ENCODE measurements at places on chromosomes 12 and 14.
A peak's percentile ranks its signal among the peaks of the same experiment; 100 is the strongest.

GRCh38 chr12:104232609-104233280, 17.2 kb downstream of the TXNRD1 start:
- no peak for DNase-seq

- no peak for DNase-seq
These were observed 72.9 kb upstream of the LTA4H start for GRCh38 chr12:96108321-96108720.

DNA sequence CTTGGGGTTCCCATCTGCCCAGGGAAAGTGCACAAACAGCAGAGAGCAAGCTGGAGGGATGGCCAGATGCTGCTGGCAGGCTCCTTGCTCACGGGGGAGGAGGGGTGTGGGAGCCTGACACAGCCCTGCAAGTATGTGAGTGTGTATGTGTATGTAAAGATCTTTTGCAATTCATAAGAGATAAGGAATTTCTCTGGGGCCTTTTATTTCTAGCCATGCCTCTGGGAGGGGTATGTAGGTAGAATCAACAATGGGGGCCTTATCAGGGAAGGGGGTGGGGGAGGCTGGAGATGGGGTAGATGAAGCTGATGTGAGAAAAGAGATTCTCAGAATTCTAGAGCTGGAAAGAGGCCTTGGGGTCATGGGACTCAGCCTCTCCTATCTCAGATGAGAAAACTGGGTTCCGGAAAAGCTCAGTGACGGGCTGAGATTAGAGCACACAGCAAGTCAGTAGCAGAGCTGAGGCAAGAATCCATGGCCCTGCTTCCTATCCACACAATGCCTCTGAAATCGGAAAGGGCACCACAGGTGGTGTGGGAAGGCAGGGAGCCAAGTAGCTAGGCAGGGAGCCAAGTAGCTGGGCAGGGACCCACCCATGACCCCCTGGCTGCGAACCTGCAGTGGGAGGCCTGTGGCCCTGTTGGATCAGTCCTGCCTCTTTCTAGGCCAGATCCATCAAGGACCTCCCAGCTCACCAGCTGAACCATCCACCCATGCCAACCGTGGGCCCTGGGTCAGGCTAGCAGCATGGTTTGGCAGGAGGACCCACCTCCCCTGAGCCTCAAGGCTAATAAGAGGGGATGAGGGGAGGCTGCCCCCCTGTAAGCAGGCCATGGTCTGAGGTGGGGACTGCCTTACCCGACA, 54.7 kb downstream of the PLEKHG3 start:
- no peak for DNase-seq

- no peak for DNase-seq
These were observed 234.7 kb upstream of the TBX3 start for GRCh38 chr12:114918535-114919233.

DNA sequence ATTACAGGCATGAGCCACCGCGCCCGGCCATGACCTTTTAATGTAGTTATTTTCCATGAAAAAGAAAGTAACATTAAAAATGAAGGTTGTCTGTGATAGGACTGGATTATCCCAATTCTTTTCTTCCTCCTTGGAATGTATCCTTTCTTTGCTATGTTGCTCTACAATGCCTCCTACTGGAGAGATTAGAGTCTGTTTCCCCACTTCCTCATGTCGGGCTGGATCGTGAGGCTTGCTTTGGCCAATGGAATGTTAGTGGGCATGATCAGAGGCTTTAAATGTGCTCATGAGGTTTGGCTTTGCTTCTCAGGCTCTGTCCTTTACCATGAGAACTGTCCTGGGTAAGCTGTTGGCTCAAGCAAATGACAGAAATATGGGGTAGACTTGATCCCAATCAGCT, 34.7 kb upstream of the SOCS2 start:
- peak; percentile 18 for DNase-seq
